ENCODE measurements at places on chromosomes 6 and 20. TPM values are rescaled to one million over a fixed set of nuclear protein-coding genes. Genes with fewer than 3 reads are reported as not detected.

The CCDC28A gene
- total RNA-seq = 29.8 TPM

The TUBE1 gene
- 22.7 TPM for total RNA-seq

The LY6G6D gene
- not detected for total RNA-seq

The SYS1 gene
- total RNA-seq = 29.4 TPM

The HLA-DRA gene
- 1.2 TPM for total RNA-seq

The LTA gene
- not detected for total RNA-seq

The PBOV1 gene
- total RNA-seq = not detected

The VSX1 gene
- 0.32 TPM for total RNA-seq

The SOX18 gene
- total RNA-seq = not detected

The FABP7 gene
- total RNA-seq = not detected

GRCh38 chr6:113651120-113651519 lies 206.0 kb upstream of the MARCKS start:
- DNase-seq = no peak

DNA sequence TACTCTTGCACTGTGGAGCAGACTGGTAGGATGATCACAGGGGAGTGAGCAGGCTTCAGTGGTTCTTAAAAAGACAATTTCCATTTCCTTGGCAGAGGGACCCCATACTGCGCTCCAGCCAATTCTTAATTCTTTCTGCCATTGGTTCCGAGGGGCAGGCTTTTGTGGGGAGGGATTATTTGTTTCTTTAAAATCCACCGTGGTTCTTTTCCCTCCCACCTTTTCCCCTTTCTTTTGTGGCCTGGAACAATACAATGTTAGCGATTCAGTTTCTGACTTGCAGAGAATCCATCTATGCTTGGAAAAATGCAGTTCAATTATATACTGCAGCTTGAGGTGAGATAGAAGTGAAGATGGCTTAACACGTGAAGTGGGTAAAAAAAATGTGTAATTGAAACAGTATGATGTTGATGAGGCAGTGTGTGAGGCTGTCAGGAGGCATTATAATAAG lies 379.0 kb upstream of the FLRT3 start:
- no peak for DNase-seq

DNA sequence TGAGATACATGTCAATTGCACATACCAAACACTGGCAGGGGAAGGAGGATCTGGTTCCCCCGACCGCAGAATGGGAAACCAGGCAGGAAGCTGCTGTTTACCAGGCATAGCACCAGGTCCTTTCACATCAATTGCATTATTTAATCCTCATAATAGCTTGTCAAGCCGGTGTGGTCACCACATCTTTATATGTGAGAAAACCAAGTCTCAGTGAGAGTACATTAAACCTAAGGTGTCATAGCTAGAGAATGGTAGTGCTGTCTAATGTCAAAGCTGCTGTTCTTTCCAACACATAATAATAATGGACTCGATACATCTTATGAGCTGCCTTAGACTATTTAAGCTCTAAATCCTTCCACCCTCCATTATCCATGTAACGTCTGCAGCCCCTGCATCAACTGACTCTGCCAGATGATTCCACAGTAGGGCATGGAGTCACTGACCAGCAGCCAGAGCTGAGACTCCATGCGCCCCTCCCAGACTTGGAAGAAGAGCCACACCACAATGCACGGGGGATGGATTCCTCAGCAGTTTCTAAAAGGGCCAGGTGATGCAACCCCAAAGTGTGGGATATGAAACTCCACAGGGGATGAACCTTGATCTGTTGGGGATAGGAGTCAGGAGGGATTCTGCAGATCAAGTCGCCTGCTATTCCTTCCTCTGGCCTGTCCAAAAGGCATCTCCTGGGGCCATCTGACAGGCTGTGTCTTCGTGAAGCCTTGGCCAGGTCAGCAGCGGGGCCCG lies 71.8 kb downstream of the GPR6 start:
- no peak for DNase-seq

DNA sequence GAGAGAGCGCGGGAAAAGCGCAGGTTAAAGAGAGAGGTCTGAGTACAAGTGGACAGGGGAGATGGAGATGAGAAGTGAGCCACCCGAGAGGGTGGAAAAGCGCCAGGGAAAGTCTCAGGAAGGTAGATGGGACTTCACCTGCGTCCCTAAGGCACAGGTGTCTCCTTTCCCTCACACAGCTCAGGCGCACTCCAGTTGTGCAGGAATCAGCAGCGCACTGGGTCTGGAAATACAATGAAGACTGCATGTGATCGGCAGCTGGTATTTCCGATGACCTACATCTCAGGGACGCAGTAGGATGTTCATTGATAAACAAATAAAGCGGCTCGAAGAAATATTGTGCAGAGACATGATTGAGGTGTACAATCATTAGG lies 432 bp upstream of the KHDRBS2 start:
- no peak for DNase-seq

DNA sequence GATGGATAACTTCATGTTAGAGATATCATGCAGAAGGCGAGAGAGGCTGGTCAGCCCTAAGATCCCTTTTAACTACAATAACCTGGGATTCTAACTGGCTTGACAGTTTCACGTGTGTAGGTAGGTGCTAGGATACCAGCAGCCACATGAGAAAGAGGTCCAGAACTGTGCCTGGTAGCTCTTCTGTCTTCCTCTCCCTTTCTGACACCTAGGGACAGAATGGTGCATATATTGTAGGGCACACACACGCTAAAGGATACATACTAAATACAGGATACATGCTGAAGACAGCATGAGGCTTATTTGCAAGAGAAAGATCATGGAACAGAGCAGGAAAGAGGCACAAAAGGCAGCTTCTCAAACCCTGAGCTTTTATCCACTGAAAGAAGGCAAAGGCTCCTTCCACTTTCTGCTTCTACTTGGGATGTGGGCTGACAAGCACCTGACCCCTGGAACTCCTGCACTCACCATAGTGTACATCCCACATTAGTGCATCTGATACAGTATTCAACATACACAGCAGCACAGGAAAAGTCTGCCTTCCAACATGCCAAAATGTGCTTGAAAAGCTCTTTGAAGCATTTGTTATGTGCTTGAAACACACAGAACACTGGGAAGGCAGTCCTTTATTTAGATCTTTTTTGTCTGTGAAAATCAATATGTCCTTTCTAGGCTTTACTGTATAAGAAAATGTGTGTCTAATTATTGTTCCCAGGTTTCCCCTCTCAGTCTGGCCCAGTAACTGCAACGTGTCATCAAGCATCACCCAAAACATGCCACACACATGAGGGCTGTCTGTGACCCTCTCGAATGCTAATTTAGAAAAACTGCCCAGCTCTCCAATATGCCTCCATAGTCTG lies 3.2 kb downstream of the SLC22A23 start:
- DNase-seq = no peak

- no peak for DNase-seq
These were observed 40.5 kb downstream of the PLN start for GRCh38 chr6:118588626-118589025.

DNA sequence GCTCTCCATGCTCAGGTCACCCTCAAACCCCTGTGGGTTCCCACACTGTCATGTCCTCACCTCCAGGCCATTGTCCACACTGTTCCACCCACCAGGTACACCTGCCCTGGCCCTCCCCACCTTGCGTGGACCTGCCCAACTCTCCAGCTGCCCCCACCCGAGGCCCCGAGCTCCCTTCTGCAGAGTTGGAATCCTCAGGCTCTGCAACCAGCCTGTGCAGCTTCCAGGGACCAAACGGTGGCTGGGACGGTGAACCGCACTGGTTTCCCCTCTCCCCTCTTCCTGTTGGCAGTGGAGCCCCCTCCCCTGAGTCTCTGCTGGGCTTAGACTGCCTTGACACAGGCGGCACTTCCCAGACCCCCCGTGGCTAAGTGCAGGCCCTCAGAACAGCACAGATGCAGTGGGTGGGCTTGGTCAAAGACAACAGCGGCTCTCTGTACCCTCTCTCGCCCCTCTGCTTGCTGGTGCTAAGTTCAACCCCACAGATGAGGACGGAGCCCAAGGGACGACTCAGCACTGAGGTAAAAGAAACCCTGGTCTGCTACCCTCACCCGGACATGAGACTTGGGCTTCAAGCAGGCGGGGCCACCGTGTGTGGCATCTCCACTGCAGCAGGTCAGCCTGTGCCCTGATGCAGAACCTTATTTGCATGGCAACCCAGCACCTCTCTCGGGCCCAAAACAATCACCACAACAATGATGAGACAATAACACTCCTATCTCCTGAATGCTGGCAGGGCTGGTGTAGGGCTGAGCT lies 11.0 kb downstream of the ZBP1 start:
- DNase-seq = no peak

- no peak for DNase-seq
These were observed 198.3 kb downstream of the HTR1B start for GRCh38 chr6:77264970-77265369.

DNA sequence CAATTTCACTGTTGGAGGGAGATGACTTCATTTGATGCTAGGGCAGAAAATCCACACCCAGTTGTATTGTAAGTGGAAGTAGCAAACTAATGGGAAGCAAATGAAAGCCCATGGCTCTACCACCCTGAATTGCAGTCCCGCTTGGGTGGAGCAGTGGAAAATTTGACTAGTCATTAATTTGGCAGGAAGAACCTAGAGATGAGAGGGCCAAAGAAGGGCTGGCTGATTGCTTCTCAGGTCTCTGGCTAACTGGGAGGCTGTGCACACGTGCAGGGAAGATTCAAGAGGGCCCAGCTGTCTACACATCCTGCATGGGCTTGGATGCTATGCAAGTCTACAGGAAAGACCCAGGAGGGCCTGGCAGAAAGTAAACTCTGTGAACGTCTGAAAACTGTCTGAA lies 466.2 kb downstream of the TFAP2A start:
- DNase-seq = peak; percentile 12

DNA sequence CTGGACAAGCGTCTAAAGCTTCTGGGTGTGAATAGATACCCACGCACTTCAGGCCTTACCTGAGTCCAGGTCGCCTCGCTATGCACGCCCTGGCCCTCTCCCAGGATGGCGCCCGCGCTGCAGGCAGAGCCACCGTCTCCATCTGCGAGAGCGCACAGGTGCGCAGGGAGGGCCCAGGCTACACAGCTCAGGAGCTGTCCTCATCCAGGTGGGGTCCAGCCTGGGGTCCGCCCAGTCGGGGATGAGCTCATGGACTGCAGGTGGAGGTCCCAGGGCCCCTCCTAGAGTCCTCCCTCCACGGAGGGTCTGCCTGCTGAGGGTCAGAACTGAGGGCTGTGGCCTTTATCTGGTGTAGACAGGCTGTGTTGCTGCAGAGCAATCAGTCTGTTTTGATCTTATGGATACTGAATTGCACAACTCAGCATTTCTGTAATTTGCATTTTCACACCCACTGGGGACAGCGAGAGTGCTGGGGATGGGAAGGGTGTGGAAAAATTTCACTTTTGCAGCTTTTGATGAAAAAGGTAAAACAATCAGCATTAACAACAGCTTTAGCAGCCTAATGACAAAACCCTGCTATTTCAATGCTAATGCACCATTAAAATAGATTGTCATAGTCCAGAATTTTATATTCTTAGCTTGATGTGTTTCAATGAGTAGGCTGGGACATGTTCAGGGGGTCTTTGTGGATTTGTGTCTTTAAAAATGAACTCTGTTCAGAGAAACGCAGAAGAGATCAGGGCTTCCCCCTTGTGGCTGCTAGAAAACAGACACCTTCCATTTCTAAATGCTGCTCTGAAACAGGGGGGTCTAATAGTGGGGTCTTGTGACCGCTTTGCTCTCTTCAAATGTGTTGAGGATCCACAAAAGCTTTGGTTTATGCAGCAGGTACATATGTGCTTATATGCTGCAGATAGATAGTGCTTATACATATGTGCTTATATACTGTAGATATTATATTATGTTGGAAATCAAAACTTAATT lies 77.8 kb upstream of the PHACTR3 start:
- DNase-seq = no peak

GRCh38 chr6:84762220-84763002 lies 2.0 kb downstream of the TBX18 start:
- DNase-seq = peak; percentile 10

DNA sequence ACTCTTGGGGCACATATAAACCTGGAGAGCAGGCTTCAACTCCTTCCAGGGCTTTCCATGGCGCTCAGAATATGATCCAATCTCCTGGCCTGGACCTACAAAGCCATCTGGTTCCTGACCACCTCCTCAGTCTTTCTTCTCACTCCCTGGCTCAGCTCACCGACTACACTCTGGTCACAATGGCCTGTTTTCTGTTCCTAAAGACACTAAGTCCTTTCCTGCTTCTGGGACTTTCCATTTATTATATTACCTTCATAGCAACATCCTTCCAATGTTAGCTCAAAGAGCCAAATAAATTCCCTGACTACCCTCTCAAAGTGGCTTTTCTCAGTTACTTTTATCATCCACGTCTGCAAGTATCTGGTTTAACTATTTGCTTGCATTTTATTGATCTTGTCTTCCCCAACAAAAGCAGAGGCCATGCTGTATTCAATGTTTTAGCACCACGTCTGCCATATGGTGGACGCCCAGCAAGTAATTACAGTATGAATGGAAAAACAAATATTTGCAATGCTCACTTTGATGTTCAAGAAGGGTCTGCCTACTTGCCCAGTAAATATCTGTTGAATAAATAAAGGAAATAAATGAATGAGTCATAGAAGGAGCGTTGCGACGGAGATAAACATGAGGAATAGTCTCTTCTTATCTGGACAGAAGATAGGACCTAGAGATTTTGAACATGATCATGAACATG lies 328.4 kb downstream of the ESR1 start:
- DNase-seq = no peak

DNA sequence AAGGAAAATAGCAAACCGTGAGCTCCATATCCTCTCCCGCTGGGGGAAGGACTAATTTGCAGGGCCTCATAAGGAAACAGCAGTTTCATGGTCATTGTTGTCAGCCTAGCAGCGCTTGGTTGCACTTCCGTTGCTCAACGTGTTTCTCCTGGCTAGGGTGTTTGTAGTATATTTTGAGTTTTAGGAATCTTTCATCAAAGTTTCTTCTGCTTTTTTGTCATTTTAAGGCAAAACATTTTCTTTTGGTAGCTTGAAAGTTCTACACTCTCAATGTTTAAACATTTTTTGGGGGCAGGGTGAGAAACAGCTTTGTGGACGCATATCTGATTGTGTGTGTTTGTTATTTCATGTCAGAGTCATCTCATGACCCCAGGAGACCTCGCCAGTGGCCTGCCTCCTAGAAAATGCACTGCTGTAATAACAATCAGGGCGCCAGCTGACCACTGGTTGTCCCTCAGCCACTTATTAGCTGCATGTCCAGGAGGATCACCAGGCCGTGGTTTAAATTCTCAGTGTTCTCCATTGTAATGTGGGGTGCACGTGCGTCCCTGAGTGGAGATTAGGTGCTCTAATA lies 20.6 kb downstream of the JARID2 start:
- DNase-seq = peak; percentile 71

GRCh38 chr6:117469356-117469755 lies 13.1 kb upstream of the DCBLD1 start:
- no peak for DNase-seq

DNA sequence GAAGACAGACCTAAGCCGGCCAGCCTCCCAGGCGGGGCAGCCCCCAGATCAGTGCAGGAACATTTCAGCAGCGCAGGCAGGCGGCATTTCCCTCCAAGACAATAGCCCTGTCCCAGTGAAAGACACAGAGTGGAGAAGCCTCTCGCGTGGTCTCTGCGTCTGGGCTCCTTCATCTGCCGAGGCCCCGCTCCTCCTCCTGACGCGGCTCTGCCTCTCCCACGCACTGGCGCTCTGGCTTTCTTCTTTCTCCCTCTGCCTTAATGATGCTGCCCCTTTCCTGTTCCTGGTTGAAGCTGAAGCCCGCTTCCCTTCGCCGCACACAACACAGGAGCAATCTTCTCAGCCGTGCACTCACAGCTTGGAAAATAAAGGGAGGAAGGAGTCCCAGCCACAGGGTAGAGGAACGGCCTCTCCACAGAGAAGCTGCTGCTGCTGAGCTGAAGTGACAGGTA lies 347.5 kb downstream of the CDH4 start:
- no peak for DNase-seq

- peak; percentile 81 for DNase-seq
These were observed 50.7 kb downstream of the SLC26A8 start for GRCh38 chr6:35973670-35974222.

Measured in M059J (cell line).